ENCODE measurements at places on chromosomes 1 and 21.
A peak's percentile ranks its signal among the peaks of the same experiment; 100 is the strongest.

- DNase-seq: no peak
Measured at GRCh38 chr1:34479731-34480130, 275.1 kb upstream of the GJB5 start.

- DNase-seq: no peak
Measured at GRCh38 chr1:14238472-14239307, 359.8 kb upstream of the KAZN start.

DNA sequence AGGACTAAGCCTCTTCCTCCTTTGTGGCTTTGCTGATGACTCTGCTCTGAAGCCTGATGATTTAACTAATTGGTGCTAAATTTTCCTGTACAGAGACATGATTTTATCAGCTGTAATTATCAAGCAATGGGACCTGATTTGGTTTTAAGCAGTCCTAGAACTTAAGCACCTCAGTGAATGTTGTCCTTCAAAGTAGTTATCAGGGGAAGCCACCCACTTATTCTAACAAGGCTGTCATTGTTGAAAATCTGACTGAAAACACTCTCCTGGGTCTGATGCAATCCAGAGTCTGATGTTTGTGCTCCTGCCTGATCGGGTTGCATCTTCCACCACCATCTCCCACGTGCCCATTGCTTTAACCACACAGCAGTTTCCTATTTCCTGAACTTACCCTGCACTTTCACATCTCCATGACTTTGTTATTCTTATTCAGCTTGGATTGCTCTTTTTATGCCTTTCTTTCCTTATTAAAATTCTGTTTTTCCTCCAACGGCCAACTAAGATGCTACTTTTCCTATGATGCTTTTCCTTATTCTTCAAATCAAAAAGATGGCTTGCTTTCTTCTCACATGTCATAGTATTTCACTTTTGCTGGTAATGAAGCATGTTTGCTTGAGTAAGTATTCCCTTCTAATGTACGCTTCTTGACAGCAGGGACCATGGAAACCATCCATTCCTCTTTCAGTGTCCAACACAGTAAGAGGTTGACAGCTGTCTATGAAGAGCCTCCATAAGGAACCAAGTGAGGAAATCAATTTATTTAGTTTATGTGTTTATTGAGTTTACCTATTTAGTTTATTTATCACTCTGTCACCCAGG is 55.0 kb downstream of the S1PR1 start:
- no peak for DNase-seq

GRCh38 chr1:229031061-229031460 is 239.8 kb upstream of the RAB4A start:
- DNase-seq: no peak

- no peak for DNase-seq
Measured at GRCh38 chr1:102529446-102529845, 532.7 kb upstream of the OLFM3 start.

GRCh38 chr1:181097242-181097641 is 8.7 kb downstream of the IER5 start:
- no peak for DNase-seq

- DNase-seq: no peak
Measured at GRCh38 chr1:75908717-75909152, 23.5 kb downstream of the ASB17 start.

- no peak for DNase-seq
Measured at GRCh38 chr1:201845331-201846083, 16.6 kb downstream of the IPO9 start.

GRCh38 chr1:174748586-174748985 is 251.2 kb upstream of the CACYBP start:
- no peak for DNase-seq

DNA sequence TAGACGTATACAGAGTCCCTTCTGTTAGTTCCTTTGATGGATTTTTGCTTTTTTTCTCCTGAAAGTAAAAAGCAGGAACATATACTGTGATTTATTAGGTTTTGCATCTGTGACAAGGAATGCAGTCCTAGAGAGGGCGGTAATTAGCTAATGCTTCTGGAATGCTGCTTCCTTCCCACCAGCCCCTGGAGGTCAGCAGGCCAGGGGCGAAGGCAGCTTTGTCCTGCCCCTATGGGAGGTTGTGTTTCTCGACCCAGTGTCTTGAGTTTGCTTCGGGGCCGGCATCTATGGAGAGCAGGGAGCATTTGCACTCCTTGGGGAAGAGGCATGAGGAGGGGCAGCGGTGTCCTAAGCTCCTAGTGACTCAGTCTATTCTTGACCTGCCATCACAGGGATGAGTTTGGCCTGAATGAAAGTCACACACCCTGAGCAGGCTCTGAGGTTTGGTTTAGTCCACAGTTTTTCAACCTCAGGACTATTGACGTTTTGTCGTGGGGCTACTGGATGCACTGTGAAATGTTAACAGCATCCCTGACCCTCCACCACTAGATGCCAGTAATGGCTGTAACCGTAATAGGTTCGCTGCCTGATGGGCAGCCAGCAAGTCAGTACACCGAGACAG is 85.0 kb upstream of the KCNJ15 start:
- DNase-seq: no peak

GRCh38 chr21:30408782-30409494 is 13.1 kb downstream of the KRTAP13-1 start:
- peak; percentile 82 for DNase-seq

DNA sequence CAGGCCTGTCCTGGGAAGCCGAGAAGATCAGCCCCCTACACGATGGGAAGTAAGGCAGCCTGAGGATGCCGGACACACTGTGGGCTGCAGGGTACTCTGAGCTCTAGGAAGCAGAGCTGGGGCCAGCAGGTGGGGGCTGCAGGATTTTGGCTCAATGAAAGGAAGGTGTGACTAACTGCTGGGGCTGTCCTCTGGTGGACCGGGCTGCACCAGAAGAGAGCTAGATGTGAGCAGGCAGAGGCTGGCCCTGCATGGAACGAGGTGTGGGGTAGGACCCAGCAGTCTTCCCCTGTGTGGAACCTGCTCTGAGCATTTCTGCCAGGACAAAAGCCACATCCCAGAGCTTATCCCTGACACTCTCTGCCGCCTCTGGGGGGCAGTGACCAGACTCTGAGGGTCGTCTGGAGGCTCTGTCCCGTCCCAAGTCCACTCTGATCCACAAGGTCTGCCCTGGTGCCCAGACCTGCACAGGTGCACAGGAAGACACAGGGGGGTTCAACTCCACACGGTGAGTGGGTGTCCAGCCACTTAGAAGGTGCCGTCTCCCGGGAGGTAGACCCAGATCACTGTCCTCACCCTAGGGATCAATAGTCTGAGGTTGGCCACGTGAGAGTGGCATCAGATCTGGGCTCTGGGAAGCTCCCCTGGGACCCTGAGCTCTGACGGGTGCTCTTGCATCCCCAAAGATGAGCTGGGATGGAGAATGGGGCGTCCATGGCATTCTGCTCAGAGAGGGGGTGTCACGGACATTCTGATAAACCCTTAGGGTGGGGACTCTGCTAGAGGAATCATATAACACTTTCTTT is 187.6 kb upstream of the VAMP3 start:
- no peak for DNase-seq

GRCh38 chr21:31287201-31287600 is 56.9 kb downstream of the TIAM1 start:
- DNase-seq: no peak

DNA sequence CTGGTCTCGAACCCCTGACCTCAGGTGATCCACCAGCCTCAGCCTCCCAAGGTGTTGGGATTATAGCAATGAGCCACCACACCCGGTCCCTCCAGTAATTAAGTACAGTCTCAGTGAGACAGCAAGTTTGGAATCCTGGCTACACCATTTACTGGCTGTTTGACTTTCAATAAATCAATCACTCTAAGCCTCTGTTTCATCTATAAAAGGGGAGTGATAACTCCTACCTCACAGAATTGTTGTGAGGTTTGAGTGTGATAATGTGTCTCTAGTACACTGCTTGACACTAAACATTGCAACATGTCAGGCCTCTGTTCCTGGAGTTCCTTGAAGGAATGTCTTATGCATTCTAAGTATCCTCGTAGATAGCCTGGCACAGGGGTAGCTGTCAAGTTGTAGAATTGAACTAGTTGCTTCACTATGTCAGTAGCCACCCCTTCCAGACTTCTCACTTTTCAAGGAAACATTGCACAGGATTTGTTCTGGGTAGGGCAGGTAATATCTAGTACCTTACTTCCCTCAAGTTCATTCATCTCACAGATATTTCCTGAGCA is 12.4 kb downstream of the ENTREP3 start:
- no peak for DNase-seq

- DNase-seq: no peak
Measured at GRCh38 chr1:245118806-245119205, 36.0 kb upstream of the KIF26B start.

DNA sequence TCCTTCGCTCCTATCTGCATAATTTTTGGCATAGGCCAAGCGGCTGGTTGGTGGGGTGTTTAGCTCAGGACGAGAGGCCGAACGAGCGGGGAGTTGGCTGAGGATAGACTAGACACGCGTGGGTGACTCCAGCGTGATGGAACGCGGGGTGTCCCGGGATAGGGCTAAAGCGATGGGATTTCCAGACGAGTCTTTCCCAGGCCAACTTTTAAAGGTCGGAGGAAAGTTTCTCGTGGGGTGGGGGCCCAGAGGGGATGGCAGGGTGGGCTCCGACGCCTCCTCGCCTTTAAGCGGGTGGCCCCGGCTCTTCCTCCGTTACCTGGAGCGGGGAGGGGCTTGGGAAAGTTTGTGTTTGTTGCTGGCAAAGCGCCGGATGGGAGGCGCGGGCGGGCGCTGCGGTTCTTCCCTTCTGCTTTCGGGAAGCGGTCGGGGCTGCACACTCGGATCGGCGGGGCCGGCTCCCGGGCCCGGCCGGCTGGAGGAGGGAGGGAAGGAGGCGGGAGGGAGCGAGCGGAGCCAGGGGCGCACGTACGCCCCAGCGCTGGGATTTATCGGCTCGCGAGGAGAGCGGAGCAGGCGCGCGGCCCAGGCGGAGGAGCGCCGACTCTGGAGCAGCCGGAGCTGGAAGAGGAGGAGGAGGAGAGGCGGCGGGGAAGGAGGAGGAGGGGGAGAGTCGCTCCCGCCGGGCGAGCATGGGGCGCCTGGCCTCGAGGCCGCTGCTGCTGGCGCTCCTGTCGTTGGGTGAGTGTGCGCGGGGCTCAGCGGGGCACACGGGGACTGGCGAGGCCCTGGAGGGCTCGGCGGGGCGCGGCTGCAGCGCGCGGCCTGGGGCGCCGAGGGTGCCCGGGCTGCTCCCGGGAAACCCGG is at the start of gene PTGFRN:
Gene PTGFRN, plus strand, starts transcription at position 405 of the 867 bp plus-strand sequence. Its CDS starts 288 bp downstream, at position 693.
- DNase-seq: no peak

DNA sequence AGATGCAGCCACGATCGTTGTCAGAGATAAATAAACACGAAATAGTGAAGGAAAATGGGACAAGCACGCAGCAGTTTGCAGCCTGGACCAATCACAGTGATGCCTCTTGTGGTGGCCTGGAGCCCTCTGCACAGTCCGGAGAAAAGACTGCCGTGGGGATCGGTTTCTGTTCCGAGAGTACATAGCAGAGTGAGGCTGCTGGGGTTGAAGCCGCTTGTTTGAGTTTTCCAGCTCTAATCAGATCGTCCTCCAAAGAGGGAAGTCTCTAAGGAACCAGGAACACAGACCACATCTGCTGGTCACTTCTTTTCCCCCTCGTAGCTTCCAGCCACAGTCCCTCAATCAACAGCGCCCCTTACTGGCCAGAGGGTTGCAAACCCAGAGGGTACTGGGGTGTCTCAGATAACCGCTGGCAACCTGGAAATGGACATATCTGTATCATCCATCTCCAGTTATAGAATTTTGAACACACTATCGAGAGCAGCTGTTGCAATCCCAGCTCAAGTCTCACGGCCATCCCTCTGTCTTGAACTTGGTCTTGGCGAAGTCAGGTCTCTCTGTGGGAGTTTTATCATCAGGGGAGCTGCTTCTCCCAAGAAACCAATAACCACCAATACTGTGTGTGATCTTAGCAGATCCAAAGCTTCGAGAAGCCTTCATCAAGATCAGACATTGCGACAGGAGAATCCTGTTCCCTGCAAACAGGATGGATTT is 57.4 kb downstream of the OLIG1 start:
- no peak for DNase-seq

- peak; percentile 31 for DNase-seq
Measured at GRCh38 chr1:64268653-64269557, 65.5 kb downstream of the UBE2U start.

- no peak for DNase-seq
Measured at GRCh38 chr1:162326559-162326958, 50.1 kb downstream of the SPATA46 start.

GRCh38 chr1:169024800-169025271 is 81.7 kb upstream of the ATP1B1 start:
- DNase-seq: no peak

GRCh38 chr1:183029591-183030000 is 6.4 kb downstream of the LAMC1 start:
- DNase-seq: no peak

DNA sequence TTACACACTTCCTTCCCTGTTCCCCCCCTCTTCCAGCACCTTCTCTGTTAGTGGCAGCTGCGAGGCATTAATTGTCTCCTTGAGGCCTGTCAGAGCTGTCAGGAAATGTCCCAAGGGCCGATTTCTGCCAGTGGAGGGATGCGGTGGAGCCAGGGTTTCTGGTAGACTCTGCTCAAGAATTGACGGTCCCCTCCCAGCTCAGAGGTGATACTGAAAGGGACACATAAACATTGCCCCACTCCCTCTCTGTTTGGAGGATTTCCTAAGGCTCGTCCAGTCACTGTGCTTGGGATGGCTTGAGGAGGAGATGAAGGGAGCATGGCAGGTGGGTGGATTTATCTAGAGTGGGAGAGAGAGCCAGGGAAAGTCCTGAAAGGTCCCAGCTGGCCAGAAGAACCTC is 61.4 kb upstream of the CD34 start:
- DNase-seq: no peak

- DNase-seq: no peak
Measured at GRCh38 chr1:182126272-182126800, 64.8 kb upstream of the ZNF648 start.

DNA sequence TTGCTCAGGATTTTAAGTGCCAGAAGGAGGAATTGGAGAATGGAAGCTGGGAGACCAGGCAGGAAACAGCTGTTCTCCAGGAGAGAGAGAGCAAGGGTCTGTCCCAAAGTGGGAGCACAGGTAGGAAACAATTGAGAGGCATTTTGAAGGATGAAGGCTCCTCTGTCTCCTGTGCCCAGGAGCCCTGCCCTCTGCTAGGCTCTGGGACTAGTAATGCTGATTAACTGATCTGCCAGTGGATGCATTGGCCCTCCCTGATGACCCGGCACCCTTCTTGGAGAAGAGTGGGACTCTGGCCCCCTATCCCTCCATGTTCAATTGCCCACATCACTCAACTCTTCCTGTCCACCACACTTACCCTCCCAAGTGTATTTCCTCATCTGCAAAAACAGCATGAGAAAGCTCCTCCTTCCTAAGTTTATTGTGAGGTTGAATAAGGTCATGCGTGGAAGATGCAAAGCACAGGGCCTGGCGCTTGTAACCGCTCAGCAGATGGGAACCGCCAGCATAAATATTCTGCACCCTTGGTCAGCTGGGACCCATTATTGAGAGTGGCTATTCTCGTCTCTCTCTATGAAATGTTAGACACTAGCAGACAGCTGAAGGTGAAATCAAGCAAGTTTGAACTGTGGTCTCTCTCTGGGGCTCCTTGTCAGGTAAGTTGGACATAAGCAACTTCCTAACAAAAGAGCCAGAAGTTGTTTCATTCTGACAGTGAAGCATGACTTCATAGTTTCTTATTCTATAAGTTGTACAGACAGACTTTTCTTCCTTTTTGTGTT is 63.0 kb upstream of the ANGPTL1 start:
- no peak for DNase-seq

Data from epithelial cell of prostate (primary cell).